ENCODE measurements at places on chromosomes 2 and 18.

- DNase-seq: no peak
Measured at GRCh38 chr18:74806700-74807416, 209.2 kb downstream of the ZNF407 start.

DNA sequence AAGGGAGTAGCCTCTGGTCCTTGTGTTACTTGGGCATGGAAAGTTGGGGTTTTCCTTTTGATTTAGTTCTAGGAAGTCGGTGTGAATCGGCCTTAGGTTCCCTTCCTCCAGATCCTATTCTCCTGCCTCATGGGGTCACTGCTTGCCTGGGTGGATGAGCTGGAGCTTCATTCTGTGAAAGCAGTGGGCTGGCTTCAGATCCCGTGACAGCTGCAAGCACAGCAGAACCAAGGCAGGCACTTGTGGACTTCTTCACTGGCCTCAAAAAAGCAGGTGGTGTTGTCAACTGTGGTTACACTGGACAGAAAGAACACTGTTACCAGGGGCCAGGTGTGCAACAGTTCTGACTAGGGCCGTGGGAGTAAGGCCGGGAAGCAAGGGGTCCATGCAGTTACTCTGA lies 243.4 kb downstream of the LDLRAD4 start:
- DNase-seq: no peak

GRCh38 chr2:241216211-241216761 lies 27.8 kb downstream of the ANO7 start:
- no peak for DNase-seq

DNA sequence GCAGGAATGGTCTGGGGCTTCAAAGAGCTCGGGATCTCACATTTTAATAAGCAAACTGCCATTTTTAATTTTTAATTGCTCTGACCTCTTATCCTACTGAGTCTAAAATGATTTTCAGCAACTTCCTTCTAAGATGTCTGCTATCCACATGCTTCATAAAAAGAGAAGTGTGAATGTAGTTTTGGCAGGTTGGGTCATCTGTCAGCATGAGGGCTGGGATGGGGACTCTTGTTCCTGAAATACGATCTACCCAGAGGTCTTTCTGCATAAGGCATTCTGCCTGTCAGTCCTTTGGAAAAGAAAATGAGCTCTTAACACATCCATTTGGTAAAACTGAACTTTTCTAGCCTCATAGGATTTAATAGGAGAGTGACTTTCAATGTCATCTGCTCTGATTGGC lies 252.8 kb upstream of the APCDD1 start:
- no peak for DNase-seq

DNA sequence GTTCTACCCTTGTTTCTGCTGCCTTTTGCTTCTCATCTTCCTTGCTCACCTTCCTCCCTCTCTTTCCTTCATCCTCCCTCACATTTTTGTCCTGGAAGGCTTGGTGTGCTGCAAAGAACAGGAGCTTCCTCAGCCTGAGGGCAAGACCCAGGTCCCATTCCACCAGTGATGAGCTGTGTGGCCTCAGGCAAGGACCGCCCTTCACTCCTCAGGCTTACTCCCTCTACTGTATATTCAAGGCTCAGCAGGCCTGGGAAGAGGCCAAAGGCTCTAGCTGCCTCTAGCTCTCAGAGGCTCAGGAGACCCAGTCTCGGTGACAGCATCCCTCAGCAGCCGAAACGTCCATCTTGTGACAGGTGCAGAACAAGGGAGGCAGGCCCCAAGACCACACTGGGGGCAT lies 97.5 kb downstream of the MRO start:
- no peak for DNase-seq

DNA sequence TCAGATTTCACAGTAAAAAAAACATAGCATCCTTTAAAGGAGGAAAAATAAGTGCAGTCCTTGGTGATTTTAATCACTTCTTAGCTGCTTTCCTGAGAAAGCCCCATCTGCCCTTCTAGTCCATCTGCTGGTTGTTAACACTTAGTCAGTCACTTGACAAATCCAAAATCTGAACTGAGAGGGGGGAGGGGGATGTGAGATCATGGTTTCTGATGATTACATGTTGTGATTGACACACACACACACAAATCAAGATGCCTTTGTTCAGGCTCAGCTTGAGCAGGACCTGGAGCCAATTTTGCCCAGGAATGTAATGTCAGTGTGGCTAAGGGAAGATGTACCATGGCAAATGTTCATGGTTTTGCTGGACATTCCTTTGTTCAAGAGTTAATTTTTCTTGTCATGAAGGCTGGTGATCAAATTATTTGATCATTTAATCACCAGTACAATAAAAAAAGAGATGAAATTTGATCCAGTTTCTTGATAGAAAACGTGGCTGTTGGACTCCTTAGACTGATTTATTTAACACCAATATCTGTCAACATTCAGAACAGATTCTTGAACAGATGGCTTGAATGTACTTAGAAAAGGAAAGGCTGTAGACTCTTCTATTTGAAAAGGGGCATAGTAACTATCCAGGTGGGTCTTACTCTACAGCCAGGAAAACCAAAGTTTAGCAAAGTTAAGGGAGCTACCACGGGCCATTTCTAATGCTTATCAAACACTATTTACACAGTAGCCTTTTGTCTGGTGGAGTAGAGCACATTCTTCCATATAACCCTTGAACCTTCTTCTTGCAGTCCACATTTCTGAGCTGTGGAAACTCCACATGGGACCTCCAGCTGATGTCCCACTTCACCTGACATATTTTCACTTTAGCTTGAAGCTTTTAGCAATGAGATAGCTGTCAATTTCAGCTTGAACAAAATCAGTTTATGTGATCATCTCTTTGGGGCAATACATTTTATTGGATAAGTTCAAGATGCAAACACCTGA lies 408.7 kb downstream of the PIK3C3 start:
- DNase-seq: no peak

DNA sequence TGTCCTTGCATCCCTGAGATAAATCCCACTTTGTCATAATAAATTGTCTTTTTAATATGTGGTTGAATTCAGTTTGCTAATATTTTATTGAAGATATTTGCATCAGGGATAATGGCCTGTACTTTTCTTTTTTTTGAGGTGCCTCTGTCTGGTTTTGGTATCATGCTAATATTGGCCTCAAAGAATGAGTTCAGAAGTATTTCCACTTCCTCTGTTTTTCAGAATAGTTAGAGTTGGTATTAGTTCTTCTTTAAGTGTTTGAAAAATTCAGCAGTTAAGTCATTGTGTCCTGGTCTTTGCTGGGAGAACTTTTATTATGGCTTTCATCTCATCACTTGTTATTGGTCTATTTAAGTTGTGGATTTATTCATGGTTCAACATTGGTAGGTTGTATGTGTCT lies 464.1 kb upstream of the CRIM1 start:
- no peak for DNase-seq

DNA sequence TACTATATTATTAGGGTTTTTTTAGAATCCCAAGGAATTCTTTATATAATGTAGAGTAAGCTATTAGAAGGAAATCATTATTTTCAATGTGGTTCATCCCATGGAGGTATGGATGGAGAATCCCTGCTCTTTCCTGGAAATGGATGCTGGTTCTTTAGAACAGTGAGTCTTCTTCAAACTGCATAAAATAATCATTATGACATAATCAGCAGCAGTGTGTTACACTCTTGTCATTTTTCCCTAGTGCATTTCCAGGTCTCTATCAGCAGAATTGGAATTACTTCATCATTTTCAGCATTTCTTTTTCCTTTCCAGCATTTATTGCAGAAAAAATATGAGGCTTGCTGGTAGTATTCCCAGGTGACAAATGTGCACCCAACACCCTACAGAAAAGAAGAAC lies 168.1 kb downstream of the ETAA1 start:
- DNase-seq: no peak

- no peak for DNase-seq
Measured at GRCh38 chr18:78735131-78736014, 244.2 kb upstream of the SALL3 start.

DNA sequence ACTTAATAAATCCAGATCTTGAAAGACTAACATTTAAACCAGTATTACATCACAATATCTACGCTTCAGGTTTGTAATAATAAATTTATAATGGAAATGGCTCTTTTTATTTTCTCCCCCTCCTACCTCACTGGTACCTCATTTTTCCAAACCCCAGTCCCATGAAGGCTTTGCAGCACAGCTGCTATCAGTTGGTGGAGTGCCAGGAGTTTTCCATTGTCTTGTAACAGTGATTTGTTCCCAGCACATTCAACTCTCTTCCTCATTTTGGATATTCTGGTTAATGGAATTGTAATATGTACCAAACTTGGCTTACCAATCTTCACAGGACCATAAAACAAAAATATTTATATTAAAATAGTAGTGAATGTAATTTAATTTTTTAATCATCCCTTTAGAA lies 91.2 kb downstream of the VRK2 start:
- DNase-seq: no peak

GRCh38 chr2:233810385-233810784 lies 32.3 kb downstream of the MROH2A start:
- DNase-seq: no peak

GRCh38 chr2:123688231-123688940 lies 336.7 kb upstream of the CNTNAP5 start:
- DNase-seq: no peak

DNA sequence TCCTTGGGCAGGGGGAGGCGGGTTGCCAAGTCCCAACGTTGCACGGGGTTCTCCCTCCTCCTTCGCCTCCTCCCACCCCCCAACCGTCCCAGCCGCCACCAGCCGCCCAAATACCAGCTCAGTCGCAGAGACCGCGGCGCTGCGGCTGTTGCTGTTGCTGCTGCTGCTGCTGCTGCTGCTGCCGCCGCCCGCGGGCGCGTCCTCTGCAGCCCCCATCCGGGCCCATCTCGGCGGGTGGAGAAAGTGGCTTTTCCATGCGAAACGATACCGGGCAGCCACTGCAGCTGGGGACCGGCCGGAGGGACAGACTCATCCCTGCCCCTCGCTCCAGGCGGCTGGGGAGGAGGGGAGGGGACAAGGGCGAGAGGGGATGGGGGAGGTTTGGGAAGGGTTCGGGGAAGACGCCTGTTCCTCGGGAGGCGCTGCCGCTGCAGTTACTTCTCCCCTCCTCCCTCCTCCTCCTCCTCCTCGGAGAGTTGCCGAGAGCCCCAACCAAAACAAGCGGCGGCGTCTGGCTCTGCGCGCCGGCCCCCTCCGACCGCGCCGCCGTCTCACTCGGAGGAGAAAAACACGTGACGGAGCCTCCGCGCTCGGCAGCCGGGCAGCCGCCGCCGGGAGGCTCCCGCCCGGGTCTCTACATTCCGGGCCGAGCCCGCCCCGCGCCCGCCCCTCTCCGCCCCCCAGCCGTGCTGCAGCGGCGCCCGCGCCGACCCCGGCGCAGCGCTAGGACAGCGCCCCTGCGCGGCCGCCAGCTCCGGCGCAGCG lies at the start of gene IRS1:
Gene IRS1 (minus strand): TSS at position 610 of the 765 bp plus-strand sequence. CDS start 1,082 bp downstream, outside the sequence.
- DNase-seq: peak; percentile 58

DNA sequence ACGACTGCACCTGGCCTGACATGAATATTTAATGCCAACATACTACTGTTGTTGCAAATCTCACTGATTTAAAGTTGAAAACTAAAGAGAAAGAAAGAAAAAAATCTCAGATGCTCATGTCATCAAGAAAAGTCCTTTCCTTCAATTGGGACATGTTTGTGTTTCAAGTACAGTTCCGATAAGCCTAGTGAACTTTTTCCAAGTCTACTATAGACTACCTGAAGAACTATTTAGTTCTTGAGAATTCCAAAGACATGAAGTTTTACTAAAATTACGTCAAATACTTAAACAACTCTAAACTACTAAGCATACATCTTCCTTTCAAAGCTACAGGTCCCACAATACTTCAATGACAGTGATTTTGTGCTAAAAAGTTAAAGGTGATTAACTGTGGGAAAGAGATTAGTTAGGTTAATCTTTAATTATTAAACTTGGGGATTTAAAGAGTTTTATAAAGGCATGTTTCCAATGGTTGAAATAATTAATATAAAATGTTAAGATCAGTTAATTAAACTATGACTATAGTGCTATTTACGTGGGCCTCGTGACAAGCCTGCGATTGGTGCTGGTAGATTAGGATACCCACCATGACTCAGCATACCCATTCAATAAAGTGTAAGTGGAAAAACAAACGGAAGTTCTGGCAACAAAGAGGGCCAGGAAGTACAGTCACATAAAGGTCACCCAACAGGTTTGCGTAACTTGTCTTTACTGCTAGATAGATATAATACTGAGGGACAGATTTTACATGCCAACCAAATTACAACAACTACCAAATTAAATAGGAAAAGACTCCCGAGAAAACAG lies 55.5 kb downstream of the SEPTIN10 start:
- DNase-seq: no peak

GRCh38 chr2:74507926-74508520 lies 528 bp upstream of the PCGF1 start:
- DNase-seq: no peak

- DNase-seq: no peak
Measured at GRCh38 chr2:119647440-119648169, 31.4 kb upstream of the TMEM177 start.

- no peak for DNase-seq
Measured at GRCh38 chr2:102061962-102062795, 70.4 kb downstream of the IL1R2 start.

- DNase-seq: peak; percentile 84
Measured at GRCh38 chr2:106095478-106096298, 98.4 kb downstream of the UXS1 start.

DNA sequence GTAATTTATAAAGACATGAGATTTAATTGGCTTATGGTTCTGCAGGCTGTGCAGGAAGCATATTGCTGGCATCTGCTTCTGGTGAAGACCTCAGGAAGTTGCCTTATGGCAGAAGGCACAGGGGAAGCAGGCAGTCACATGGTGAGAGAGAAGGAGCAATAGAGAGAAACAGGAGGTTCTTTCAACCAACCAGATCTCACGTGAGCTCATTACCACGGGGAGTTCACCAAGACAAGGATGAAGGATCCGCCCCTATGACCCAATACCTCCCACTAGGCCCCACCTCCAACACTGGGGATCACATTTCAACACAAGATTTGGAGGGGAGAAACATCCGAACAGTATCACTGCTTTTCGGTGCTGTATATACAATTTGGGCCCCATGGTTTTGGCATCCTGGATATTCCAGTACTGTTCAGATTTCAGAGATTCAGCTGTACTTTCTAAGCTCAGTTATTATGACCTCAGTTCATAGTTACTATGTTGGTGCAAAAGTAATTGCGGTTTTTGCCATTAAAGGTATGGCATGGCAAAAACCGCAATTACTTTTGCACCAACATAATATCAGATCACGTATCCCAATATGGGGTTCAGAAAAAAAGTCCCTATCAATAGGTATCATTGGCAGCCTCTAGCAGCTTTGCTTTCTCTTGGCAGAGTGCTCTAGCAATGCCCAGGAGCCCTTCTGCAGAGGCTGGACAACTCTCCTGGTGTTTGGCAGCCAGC lies 189.6 kb upstream of the SIX3 start:
- DNase-seq: no peak

DNA sequence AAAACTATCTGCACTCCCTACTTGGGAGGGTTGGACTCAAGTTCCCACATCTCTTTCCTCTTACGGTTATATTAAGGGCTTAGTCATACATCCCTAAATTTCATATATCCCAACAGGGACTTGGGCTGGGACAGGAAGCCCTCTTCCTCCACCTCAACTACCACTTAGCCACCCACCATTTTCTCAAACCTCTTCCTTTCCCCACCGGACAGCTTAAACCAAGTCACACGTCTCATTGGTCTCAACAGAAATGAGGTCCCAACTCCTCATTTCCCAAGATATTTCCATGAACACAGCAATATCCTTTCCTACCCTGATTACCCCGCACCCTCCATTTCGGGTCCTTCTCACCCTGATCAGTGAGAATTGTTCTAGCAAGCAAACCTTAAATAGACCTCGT lies 736 bp downstream of the ZSCAN30 start:
- no peak for DNase-seq

All from CD4-positive, alpha-beta T cell treated with Interleukin-21 for 1 hour (primary cell).